GM23248 (cell line): ENCODE measurements at places on chromosomes 11 and 22. TPM values are rescaled to one million over a fixed set of nuclear protein-coding genes. Genes with fewer than 3 reads are reported as not detected.

DNA sequence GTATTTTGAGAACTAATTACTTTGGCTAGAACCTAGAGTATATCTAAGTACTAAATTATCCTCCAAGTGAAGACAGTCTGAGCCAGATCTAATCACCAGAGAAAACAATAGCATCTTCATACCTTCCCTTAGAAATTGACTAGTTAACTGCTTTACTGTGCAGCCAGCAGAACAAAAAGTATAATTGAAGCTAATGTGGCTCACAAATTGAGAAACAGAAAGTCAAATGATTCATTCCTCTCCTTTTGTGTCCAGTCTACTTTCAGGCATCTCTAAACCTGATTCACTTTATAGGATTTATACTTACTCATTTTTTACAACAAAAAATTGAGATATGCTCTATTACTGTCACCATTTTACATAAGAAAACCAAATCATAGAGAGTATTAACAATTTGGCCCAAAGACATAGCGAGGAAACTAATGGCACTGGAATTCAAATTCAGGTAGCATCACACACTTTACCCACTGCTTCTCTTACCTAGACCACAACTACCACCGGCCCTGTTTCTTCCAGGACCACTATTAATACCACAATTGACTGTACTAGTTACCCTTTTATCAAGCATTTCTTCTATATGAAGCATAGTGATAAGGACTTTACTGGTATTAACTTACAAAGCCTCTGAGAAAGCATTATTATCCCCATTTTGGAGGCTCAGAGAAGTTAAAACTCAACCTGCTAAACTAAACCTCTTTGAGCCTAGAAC is 1402.6 kb upstream of the TENM4 start:
- DNase-seq = no peak

Gene MUC5AC
- polyA plus RNA-seq = not detected in 2 replicates

Gene TSPAN32
- not detected in 2 replicates for polyA plus RNA-seq

GRCh38 chr11:134313821-134314607 is 17.8 kb upstream of the GLB1L2 start:
- DNase-seq = no peak

DNA sequence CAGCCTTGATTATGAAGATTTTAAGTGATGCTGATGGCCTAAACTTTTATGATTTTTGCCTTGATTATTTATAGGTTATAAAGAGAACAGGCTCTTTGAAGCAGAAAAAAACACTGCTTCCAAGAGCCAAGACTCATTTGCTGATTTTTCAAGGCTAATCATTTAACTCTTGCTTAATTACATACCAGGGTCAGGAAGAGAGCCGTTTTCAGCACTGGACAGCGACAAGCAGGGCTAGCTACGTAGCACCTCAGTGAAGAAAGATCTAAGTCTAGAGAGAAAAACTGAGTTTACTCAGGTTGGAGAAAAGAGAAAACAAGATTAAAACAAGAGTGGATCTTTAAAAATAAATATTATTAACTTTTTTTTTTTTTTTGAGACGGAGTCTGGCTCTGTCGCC is 615.4 kb upstream of the B3GAT1 start:
- DNase-seq = peak; percentile 44

DNA sequence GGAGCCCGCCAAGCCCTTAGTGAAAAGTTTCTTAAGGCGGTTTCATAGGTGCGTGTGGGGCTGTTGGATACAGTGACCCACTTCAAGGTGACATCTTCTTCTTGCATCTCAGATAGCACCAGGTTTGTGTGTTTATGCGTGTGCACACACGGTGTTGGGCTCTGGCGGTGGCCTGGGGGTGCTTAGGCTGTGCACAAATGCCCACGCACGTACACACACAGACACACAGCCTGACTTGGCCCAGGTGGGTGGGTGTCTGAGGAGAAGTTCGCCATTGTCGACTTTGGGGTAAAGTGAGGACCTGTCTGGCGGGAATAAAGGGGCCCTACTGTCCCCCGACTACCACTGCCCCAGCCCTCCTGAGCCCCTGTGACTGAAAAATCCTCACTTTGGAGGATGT is 103.8 kb downstream of the KCNQ1 start:
- DNase-seq = no peak

Gene DCPS
- 26.1 and 30.1 TPM in 2 replicates for polyA plus RNA-seq

- DNase-seq = peak; percentile 16
Measured at GRCh38 chr22:48500471-48501230, 1327.0 kb downstream of the BRD1 start.

DNA sequence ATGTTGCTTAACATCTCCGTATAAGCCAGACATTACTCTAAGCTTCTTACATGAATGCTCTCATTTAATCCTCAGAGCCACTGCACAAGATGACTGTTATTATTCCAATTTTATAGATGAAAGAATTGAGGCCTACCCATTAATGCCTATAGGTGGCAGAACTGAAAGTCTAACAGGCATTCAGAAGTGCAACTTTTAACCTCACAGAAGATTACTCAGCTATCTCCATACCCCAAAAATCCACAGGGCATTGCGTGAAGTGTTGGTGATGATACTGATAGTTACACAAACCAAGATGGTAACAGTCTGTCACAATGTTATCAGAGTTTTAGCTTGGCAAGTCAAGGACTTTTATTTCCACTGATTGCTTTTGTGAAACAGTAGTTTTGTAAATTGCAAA is 130.5 kb downstream of the ARHGAP42 start:
- no peak for DNase-seq

DNA sequence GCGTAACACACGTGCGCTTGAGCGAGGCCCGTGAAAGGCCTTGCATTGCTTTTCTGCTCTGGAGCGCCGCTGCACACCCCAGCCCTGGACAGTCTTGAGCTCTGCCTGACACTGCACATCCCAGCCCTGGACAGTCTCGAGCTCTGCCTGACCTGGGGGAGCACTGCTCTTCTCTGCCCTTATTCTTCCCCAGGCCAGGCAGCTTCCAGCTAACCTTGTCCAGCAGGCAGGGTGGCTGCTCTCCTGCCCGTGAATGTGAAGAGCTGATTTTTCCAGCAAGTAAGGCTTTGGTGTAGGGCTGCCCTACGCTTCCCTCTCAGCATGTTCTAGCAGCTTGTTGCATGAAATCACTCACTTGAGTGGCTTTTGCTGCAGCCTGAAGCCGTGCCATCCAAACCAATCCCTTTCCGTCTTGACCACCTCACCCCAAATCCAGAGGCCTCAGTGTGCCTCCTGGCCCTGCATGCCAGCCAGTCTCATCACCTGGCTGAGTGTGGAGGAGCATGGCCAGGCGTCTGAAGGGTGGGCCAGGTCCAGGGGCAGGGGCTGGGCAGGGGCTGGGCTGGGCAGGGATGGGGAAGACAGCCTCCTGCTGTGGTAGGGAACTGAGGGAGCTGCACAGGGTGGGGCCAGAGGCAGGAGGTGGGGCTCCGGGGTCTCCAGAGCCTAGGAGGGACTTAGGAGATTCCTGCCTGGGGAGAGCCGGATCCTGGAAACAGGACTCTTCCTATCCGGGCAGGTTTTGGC is 89.5 kb upstream of the B3GAT1 start:
- no peak for DNase-seq

Gene APLP2
- 366 and 377 TPM in 2 replicates for polyA plus RNA-seq

- peak; percentile 19 for DNase-seq
Measured at GRCh38 chr11:46333394-46333947, 13.8 kb upstream of the DGKZ start.

GRCh38 chr11:69648679-69649575 is 8.0 kb downstream of the CCND1 start:
- peak; percentile 21 for DNase-seq

- DNase-seq = peak; percentile 76
Measured at GRCh38 chr22:27880778-27881394, 38.2 kb downstream of the PITPNB start.

- DNase-seq = peak; percentile 30
Measured at GRCh38 chr22:45976254-45977002, 534 bp downstream of the WNT7B start.

- peak; percentile 64 for DNase-seq
Measured at GRCh38 chr11:44763121-44763820, 36.5 kb downstream of the TSPAN18 start.

DNA sequence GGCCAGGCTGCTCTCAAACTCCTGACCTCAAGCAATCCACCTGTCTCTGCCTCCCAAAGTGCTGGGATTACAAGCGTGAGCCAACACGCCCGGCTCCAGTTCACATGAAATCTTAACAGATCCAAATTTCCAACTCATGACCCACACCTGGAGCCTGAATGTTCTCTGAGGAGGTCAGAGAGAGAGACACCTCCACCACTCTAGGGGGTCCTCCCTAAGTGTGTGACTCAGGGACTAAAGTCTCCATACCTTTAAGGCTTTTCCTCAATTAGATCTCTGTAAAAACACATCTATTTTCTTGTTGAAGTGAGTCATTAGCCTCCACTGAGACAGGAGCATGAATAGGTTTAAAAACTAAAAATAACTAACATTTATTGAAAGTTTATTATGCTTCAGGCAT is 376.4 kb downstream of the CADM1 start:
- no peak for DNase-seq

GRCh38 chr11:126124231-126124661 is 61.6 kb upstream of the CDON start:
- no peak for DNase-seq

GRCh38 chr22:38033522-38034277 is 23.5 kb upstream of the PICK1 start:
- DNase-seq = no peak

DNA sequence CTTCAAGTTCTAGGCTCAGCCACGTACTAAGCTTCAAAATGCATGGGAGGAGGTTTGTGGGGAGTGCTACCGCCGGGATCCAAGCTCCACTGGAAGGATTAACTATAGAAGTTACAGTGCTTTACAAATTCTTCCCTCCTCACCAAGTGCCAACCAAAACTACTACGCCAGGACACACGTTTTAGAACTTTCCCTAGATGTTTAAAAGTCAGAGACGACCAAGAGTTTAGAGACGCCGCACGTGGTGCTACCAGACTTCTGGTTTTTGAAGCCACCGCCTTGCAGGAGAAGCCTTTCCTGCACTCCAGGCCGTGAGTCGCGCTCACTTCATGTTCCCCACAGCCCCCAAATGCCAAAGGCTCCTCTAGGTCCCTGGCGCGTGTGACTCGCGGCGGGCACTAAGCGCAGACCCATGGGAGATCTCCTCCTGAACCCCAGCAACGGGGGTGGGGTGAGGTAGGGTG is 734 bp downstream of the SNU13 start:
- DNase-seq = peak; percentile 62

GRCh38 chr11:107691000-107691750 is 20.7 kb downstream of the SLN start:
- peak; percentile 60 for DNase-seq

DNA sequence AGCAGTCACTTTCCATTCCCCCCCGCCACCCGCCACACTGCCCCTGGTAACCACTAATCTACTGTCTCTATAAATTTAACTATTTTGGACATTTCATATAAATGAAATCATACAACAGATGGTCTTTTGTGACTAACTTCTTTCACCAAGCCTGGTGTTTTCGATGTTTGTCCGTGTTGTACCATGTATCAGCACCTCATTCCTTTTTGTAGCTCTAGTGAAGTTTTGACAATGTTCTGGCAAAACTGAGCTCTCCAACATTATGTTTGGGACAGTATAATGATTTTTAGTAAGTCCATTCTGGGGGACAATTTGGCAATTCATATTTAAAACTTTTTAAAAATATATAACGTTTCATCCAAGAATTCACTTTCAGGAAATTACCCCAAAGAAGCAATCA is 45.6 kb upstream of the ARHGAP42 start:
- DNase-seq = no peak

Gene ABTB2
- 8.4 and 8.7 TPM in 2 replicates for polyA plus RNA-seq

DNA sequence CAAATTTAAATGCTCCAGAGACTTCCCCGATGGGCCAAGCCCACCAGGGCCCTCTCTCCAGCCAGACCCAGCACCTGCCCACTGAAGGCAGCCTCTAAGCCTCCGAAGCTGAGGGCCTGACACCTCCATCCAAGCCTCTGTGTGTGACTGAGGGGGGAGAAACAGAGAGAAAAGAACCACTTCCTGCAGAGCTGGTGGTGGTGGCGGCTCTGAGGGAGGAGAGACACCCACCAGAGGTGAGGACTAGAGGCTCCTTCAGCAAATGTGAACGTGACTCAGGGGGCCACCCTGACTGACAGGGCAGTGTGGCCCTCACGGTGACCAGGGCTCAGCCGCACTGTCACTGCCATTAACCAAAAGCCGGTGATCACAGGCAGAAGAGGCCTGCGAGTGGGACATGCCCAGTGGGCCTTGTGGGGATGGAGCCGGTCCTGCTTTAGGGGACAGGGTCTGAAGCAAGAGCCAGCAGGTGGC is 31.0 kb upstream of the CD5 start:
- no peak for DNase-seq

- DNase-seq = peak; percentile 22
Measured at GRCh38 chr22:32758866-32759385, 42.6 kb upstream of the TIMP3 start.

GRCh38 chr11:6926208-6927029 is at the start of gene ZNF215:
Gene ZNF215, plus strand, starts transcription at chr11:6926426. Its CDS starts 5,847 bp downstream, at chr11:6932273.
- peak; percentile 97 for DNase-seq

GRCh38 chr11:58647141-58647699 is 24.8 kb downstream of the CNTF start:
- DNase-seq = no peak

Gene BTG4
- 0.33 TPM in 1 of 2 replicates, not detected in the other for polyA plus RNA-seq

Gene PDE2A
- polyA plus RNA-seq = 0.29 and 1.0 TPM in 2 replicates

DNA sequence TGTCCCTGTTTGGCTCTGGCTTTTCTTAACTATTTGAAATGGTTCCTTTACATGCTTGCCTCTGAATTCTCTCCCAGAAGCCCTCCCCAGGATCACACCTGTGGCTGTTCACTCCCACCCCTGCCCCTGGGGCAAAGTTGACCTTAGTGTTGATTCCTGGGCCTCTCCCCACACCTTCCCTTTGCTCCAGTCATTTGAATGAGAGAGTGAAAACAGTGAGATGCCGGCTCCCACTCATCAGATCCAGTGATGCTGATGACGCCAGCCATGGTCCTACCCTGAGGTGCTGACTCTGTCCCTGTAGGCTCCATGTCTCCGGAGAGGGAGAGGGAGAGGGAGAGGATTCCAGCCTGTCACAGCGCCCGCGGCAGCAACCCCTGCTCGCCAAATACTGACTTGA is 40.7 kb downstream of the LRP5 start:
- no peak for DNase-seq

DNA sequence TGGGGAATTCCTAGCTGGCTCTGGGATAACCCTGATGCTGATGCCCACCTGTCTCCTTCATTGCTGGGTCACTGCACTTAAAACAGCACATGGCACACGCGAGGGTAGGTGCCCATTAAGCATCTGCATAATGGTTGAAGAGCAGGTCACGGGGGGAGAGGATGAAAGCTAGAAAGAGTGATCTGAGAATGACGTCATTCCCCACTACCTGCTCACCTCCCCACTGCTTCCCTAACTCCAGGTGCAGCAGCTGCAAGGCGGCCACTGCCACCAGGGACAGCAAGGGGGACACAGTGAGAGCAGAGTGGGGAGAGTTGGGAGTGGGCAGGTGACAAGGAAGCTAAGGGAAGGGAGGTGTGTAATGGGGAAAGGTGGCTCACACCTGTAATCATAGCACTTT is 27.0 kb downstream of the ADA2 start:
- DNase-seq = no peak

GRCh38 chr11:7927635-7928034 is 3.4 kb downstream of the OR10A6 start:
- DNase-seq = peak; percentile 51

GRCh38 chr22:19941365-19942082 is at the start of the genes COMT and TXNRD2:
Gene COMT, plus strand, starts transcription at chr22:19941772. Its CDS starts 20,755 bp downstream, at chr22:19962527.
Gene TXNRD2, minus strand, starts transcription at chr22:19941818. Its CDS starts 15 bp downstream, at chr22:19941803.
- DNase-seq = peak; percentile 88
